NCI-H1417 treated with DMSO at 0.1 percent for 48 hours (cell line): ENCODE measurements at places on chromosomes 13 and 19.

DNA sequence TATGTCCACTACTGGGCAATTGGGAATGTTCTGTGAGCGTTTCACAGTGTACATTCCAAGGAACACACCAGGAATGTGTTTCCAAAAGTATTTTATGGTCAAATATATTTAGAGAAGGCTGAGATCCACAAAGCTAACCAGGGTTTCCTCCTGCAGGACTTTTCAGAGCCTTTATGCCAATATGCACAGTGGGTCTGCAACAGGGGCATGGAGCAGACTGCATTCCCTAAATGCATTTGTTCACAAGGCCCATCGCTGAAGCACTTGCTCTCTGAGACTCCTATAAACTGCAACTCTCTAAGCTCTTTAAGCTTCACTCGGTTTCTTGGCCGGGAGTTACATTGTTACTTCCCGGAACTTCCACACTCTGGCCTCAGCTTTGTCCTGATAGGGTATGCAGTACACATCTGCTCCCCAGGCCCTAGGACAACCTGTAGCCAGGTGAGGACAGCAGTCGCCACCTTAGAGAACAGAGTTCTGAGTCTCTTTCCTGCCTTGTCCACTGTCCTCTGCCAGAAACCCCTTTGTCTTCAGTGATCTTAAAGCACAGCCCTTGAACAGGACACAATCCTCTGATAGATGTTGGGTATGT, 33.5 kb downstream of the FBN3 start:
- DNase-seq, result no peak

DNA sequence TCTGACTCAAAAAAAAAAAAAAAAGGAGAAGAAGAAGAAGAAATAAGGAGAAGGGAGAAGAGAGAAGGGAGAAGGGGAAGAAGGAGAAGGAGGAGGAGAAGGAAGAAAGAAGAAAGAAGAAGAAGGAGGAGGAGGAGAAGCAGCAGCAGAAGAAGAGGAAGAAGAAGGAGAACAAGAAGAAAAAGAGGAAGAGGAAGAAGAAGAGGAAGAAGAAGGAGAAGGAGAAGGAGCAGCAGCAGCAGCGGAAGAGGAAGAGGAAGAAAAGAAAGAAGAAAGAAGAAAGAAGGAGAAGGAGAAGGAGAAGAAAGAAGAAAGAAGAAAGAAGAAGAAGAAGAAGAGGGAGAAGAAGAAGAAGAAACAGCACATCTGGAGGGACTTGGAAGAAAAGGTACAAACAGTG, 4.1 kb upstream of the CNN1 start:
- DNase-seq, result no peak

DNA sequence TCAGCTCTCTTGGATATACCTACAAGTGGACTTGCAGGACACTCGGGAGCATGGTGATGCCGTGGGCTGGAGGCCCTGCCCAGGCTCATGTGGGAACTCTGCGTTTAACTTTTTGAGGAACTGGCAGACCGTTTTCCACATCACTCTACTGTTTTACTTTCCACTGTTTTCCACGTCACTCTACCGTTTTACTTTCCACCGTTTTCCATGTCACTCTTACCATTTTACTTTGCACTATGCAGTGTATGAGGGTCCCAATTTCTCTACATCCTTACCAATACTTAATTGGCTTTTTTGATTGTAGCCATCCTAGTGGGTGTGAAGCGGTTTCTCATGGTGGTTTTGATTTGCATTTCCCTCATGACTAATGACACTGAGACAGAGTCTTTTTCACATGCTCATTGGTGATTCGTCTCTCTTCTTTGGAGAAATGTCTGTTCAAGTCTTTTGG, 40.5 kb downstream of the GATAD2A start:
- DNase-seq, result no peak

DNA sequence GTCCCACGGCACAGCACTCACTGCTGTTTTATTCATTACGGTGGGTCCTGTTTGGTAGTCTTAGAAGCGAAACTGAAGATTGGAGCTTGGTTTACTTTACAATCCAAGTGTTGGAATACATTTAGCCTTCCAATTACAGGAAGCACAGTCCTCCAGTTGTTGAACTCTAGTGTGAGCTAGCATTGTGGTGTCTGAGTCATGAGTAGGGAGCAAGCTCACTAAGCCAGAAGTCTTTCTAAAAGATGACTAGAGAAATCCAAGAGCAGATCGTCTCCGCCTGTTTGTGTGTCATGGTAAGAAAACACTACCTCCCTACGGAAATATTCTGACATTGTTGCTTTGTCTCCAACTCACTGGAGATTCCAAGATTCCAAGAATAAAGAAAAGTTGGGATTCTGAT, 10.1 kb upstream of the SHISA2 start:
- DNase-seq, result no peak

DNA sequence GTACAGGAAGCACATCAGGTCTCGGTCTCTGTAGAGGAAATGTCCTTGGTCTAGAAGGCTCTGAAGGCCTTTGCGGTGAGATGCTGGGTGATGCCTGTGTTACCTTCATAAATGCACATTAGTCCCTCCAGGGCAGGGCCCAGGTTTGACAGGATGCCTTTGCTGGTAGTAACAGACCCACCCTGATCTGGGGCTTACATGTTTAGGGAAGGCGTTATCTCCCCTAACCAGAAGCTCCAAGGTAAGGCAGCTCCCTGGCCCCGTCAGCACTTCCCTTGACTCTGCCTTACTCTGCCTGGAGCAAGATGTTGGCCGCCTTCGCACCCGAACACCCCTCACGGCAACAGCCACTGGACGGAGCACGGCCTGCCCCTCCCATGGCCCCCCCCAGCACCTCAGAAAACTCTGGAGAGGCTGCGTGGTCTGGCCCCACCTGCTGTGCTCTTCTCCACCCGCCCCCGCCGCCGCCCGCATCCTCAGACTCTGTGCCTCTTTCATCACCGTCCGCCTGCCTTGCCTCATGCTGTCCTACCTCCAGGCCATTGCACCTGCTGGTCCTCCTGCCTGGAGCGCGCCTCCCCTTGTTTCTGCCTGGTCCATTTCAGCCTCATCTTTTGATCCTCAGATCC, 9.1 kb downstream of the AP2A1 start:
- DNase-seq, result no peak

DNA sequence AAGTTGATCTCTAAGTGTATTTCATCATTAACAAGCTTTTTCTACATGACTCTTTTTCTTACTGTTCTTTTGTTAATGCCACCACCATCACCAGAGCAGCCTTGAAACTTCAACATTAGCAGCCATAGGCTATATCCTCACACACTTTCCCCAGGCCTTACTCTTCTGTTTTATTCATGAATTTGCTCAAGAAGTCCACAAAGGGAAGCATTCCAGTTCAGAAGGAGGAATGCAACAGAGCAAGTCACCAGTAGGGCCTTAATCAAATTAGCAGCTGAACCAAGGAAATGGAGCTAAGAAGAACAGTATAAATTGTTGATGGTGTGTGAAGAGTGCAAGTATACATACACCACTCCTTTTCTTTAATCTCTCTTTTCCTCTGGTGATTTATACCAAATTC, 223.1 kb downstream of the NBEA start:
- DNase-seq, result no peak

DNA sequence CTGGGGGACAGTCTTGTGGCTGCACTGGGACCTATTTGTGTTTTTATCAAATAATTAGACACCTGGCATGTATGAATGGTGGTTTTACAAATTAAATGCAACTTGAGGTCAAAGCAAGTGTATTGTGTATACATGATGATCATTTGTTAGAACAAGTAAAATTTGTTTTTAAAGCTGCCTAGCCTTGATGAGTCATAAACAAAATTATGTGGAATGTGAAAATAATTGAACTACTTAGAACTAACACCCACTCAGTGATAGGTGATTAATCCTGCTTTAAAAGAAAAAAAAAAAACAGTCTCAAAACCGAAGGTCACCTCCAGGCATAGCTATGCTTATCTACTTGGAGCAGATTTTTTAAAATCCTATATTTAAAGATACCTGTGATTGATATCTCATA, 770.3 kb upstream of the SLITRK5 start:
- no peak for DNase-seq

DNA sequence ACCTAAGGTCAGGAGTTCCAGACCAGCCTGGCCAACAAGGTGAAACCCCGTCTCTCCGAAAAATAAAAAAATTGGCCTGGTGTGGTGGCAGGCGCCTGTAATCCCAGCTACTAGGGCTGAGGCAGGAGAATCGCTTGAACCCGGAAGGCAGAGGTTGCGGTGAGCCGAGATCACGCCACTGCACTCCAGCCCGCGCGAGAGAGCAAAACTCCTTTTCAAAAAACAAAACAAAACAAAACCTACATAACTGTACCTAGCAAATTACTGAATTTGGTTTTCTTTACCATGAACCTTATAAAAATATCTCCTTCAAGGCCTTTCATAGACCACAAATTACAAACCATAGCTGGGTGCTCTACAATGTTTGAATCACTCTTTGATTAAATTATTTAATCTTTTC, 760 bp downstream of the ZNF91 start:
- DNase-seq, result no peak

- DNase-seq, result no peak
Measured at GRCh38 chr13:79267560-79267959, 138.5 kb downstream of the RBM26 start.

DNA sequence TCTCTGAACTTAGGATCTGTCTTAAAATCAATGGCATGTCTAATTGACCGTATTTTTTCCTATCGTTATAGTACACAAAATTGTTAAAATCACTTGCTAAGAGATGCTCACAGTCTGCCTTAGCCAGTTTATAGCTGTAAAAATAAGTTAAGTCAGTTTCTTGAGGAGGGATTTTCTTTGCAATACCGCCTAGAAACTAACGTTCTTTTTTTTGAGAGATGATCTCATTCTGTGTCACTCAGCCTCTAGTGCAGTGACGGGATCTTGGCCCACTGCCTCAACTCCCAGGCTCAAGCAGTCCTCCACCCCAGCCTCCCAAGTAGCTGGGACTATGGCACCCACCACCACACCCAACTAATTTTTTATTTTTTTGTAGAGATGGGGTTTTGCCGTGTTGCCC, 4.4 kb downstream of the CKAP2 start:
- no peak for DNase-seq

GRCh38 chr13:75151081-75151643, 330.8 kb downstream of the TBC1D4 start:
- no peak for DNase-seq

DNA sequence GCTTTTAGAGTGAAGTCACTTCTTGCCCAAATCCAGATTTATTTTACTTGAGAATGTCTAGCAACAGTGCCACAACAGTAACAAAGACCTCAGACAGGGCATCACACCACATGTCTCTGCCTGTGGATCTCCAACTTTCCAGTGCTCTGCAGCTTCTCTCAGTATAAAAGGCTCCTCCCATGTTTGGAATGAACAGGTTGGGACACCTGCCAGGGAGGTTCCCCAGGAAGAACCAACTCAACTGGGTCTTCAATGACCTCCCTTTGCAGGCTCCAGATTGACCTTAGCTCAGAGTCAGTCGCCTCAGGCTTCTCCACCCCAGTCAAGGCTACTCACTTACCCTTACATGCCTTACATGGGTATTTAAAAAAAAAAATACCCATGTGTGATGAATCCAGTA, 3.4 kb downstream of the ZNF823 start:
- no peak for DNase-seq

DNA sequence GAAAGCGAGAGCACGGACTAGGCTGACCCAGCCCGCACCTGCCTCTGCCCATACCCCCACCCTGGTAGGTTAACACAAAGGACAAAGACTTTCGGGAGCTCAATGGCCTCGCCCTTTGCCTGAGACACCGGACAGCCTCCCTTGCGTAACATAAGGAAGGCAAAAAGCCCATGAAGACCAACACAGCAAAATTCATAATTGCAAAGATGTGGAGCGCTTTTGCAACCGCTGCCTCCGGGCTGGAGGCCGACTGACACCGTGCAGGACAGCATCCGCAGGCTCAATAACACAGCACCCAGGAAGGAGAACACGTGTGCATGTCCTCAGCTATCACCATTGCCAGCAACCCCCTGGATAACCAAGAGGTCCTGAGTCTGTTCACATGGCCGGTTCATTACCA, 15.4 kb downstream of the LILRA1 start:
- no peak for DNase-seq

DNA sequence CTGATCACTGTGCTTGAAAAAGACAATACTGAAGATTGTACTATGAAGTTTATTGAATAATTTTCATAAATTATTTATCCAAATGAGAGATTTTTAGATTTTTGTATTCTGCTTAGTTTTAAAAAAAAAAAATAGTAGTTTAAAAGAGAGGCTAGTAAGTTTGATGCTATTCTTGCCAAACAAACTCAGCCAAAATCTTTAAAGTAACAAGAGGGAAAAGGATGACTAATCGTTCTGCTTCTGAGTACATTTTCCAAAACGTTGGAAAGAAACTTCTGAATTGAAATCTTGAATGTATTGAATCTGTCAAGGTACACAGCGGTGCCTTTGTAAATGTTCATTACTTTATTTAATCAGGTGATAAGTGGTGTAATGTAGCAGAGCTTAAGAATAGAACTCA, 34.4 kb downstream of the NUP58 start:
- DNase-seq, result no peak

GRCh38 chr13:108950333-108951010, 321.1 kb downstream of the MYO16 start:
- DNase-seq, result no peak

GRCh38 chr19:13015361-13016223, 20.3 kb downstream of the NFIX start:
- DNase-seq, result no peak

- no peak for DNase-seq
Measured at GRCh38 chr19:18478545-18479311, 40.8 kb upstream of the ISYNA1 start.

DNA sequence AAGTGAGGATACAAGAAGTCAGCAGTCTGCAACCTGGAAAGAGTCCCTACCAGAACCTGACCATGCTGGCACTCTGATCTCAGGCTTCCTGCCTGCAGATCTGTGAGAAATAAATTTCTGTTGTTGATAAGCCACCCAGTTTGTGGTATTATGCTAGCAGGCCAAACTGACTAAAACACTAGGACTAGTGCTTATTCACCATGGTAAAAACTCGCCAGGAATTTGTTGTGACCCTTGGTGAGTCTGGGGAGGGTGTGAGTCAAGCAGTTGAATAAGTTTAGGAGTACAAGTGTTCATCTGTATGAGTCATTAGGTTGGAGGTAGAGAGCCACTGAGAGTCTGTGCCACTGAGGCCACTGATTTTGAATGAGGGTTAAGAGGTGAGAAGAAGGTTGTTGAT, 3.6 kb downstream of the ZIK1 start:
- no peak for DNase-seq

DNA sequence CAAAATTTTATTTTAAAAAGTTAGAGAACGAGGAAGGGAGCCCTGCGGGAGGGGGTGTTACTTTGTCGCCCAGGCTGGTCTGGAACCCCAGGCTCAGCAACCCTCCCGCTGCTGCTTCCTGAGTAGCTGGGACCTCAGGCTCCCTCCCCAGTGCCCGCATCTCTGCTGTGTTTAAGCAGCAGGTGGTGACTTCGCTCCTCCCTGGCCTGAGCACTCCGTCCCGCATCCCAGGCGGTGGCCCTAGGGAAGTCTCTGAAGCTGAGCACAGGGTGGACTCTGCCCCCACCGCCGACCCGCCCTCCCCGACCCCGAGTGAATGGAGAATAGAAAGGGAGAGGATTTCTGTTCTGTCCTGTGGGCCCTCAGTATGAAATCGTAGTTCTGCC, 30.5 kb downstream of the ZNF701 start:
- no peak for DNase-seq

- no peak for DNase-seq
Measured at GRCh38 chr13:62085337-62086229, 669.9 kb upstream of the PCDH20 start.

GRCh38 chr13:103287659-103288058, 221.4 kb upstream of the SLC10A2 start:
- DNase-seq, result no peak

GRCh38 chr13:44726214-44726613, 150.1 kb upstream of the TSC22D1 start:
- DNase-seq, result no peak
